ENCODE measurements at places on chromosomes 16 and 17.

GRCh38 chr17:4440690-4441686, 7.2 kb downstream of the SPNS3 start:
- no peak for DNase-seq

- no peak for DNase-seq
These were observed 21.5 kb upstream of the CSNK2A2 start for GRCh38 chr16:58219432-58219831.

- no peak for DNase-seq
These were observed 6.6 kb downstream of the ZNF319 start for GRCh38 chr16:57993897-57994296.

DNA sequence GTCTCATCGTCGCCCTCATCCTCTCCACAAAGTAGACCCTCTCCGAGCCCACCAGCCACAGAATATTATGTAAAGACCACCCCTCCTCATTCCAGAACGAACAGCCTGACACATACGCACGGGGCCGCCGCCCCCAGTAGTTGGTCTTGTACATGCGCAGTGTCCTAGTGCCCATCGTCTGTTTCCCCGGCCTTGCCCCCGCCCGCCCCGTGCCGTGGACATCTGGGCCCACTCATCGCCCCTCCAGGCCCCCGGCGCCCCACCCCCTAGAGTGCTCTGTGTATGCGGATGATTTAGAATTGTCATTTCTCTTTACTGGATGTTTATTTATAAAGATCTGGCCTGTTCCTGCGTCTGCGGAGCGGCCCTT, 475 bp upstream of the AMDHD2 start:
- DNase-seq, result no peak

GRCh38 chr17:67293251-67294203, 48.5 kb upstream of the HELZ start:
- no peak for DNase-seq

DNA sequence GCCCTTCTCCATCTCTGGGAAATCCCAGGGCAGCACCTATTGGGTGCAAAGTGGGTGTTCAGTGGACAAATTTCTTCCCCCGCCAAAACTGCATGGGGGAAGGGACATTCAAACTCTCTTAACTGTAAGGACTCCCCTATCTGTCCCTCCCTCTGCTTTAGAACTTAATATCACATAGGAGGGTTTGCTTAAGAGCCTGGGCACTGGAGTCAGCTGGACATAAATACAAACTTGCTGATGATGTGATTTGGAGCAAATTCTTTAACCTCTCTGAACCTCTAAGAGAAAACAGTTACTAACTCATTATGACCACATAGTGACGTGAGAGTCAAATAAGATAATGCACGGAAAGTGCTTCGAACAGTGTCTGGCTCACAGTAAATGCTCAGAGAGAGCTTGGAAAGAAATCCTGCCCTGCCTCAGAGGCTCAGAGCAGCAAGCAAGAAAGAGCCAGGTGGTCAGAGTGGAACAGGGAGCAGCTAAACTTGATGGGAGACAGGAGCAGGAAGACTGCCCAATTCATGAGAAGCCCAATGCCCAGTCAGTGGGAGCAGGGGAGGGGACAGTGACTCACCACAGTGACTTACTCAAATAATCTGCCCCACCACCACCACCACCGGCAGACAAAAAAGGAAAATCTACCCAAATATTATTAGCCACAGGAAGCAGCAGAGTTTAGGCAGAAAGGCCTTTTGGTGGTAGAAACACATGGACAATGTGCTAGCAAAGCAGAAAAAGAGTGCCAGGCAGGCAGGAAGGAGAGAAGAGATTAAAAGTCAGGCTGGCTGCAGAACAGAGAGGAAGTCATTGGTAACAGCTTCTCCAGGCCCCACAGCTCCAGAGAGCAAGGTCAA, 23.9 kb upstream of the CCL1 start:
- DNase-seq, result no peak

DNA sequence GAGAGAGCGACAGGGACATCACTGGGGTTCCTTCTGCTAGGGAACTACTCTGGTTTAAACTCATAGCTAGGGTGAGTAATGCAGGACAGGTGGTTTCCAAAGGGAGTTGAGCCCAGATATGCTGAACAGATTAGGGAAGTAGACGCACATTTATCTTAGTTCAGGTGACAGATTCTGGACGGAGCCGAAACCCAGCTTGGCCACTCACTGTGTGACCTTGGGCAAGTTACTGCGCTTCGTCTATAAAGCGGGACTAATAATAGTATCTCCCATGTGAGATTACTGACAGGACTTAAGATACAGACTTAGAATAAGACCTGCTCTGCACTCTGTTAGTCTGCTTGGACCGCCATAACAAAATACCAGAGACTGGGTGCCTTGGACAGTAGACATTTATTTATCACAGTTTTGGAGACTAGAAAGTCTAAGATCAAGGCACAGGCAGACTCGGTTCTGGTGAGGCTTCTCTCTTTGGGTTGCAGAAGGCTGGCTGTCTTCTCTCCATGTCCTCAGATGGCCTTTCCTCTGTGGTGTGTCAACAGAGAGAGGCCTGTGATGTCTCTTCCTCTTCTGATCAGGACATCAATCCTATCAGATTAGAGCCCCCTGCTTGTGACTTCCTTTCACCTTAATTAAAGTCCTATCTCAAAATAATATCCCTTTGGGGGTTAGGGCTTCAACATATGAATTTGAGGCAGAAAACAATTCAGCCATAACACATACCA, 12.1 kb downstream of the SCNN1G start:
- DNase-seq, result no peak

GRCh38 chr17:40597156-40597555, 31.9 kb upstream of the CCR7 start:
- no peak for DNase-seq

- no peak for DNase-seq
These were observed 23.2 kb downstream of the CMIP start for GRCh38 chr16:81467815-81468214.

DNA sequence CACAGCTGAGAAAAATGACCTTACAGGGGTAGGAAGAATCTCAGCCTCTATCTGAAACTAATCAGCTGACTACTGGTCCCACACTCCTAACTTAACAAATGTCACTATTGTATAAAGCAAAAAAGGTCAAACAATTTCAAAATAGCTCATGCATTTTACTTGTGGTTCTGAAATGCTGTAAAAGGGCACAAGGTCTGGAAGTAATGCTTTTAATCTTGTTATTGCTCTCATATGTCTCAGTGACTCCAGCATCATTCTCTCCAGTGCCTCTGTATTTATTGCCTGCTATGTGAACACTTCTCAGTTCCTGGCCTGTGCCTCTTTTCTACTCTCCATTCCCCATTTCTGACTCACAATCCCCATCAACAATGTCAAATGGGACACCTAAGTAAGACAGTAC, 937.7 kb downstream of the CDH11 start:
- DNase-seq, result no peak

GRCh38 chr17:74759243-74759801, 10.9 kb downstream of the NHERF1 start:
- DNase-seq, result no peak

All from AG04449 (cell line).